ENCODE measurements at places on chromosomes 6 and 20.

DNA sequence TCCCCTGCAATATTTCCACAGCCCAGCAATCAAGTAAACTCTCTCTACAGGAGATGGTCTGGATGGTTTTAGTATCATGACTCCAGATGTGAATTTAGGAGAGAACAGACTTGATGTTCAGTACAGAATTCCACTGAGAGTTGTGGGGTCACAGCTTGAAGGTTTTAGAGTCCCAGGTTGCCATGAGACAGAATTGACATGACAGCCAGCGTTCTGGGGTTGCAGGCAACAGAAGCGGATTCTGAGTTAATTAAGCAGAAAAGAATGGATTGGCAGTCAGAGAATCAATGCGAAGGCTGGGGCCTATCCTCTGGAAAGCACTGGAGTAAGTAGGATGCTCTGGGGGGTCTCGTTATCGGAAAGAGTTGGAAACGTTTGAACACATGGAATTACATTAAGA, 2.4 kb upstream of the KIAA1755 start:
- no peak for DNase-seq

- DNase-seq: no peak
Measured at GRCh38 chr6:108359901-108360882, 65.3 kb downstream of the AFG1L start.

- no peak for DNase-seq
Measured at GRCh38 chr6:38573801-38574395, 65.8 kb downstream of the BTBD9 start.

DNA sequence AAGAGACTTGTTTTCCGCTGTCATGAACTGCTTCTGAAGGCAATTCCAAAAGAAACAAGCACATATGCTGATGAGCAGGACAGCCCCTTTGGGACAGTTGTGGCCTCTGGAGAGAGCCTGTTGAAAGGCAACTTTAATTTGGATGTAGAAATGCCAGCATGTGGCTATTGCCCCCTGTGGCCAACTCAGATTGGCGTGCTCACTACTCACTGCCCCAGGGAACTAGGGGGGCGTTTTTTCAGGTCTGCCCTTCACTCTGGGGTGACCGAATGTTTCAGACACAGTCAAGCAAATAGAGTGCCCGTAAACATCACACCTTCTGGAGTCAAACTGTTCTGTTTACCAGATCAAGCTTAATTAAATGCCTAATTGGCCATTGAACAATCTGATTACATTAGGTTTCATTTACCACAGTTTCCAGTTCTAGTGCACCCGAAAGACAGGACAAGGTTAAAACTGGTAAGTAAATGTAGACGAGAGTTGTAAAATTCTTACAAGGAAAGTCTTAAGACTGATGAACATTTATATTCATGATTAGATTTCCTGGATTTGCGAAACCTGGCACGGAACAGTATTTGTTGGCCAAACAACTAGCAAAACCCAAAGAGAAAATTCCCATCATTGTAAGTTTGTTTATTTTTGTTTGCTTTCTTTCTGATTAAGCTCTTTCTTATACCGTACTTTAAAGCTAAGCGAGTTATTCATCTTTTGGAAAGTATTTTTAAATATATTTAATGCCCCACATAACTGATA, 75.9 kb upstream of the SYNJ2 start:
- DNase-seq: no peak

DNA sequence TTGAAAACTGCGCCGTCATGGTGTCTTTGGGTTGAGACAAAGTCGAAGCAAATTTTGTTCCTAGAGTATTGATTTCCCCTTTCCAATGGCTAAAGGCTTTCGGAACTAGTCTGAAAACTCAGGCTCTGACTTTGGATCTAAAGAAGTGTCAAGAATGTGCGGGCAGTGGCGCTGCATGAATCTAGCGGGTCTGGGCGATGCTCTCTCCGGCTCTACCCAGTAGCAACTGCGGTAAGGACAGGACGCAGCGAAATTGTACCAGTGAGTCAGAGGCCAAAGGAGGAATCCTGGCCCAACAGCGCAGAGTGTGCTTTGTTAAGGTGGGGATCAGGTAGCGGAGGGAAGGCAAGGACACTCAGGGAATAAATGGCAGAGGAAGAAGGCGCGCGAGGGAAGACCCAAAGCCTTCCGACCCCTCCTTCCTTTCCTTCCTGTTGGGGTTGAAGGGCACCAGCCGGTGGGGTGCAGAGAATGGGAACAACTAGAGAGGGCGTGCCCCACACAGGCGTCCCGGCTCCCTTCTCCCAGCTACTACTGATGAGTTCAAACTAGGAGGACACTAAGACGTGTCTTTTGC, 32.1 kb downstream of the HLA-F start:
- DNase-seq: no peak

DNA sequence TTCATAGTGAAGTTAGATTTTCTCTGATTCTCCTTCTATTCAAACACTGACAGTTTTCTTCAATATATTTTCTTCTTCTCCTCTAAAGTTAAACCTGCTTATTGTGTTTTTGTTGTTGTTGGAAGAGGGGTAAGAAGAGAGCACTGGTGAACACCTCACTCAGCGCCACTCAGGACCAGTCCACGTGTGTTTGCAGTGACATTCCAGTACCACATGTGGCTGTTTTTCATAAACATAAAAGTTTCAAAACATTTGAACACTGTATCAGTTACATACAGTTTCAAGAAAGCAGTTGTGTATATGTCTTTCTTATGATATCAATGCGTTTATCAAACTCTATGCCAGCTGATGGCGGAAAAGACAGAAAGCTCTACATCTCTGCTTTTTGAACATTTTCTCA, 86.7 kb downstream of the HMGCLL1 start:
- no peak for DNase-seq

GRCh38 chr20:39829256-39829655, 859.8 kb downstream of the MAFB start:
- no peak for DNase-seq

- DNase-seq: no peak
Measured at GRCh38 chr20:46541229-46541935, 9.1 kb downstream of the OCSTAMP start.

DNA sequence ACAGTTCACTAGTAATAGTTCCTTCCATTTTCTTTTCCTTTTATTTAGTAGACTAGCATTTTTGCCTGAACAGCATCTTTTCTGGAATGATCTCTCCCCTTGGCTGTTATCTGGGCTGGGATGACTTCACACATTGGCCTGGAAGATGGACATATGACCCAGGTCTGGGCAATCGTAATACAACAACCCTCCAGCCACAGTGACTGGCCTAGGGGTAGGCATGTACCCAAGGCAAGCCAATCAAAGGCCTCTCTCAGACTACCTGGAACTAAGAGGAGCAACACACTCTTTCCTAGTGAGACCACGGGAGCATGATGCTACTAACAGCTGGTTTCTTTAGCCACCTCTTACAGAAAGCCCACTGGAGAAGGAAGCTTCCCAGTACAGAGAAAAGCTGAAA, 252.2 kb downstream of the GMPR start:
- no peak for DNase-seq

DNA sequence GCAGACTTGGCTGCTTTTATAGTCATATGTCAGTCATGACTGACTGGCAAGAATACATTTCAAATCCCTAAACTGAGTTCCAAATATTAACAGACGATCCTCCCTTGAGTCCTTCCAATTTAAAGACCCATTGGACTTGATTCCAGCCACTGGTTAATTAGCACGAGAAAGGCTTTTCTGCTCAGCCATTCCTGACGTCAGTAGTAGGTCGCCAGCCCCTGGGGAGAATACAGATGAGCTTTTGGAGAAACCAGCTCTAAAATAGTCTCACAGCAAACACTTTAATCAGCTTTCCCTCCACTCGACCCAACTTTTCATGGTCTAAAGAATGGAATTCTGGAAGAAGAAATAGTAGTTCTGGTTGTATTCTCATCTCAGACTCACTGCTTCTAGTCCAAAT, 91.6 kb downstream of the SLC22A3 start:
- no peak for DNase-seq

DNA sequence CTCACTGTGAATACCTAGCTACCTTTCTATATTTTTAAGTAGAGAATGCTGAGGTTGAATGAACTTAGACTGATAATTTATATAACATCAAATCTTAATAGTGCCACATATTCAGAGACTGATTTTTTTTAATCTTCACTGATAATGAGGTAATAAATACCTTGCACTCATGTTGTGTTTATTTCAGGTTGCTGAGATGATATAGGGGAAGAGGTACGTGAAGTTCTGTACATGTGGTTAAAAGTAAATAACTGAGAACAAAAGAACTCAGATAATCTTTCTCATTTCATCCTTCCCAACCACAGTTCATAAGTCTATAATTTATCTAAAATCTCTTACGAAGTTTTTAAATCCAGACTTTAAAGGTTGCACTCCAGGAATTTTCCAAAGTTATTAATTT, 6.4 kb downstream of the NHSL1 start:
- no peak for DNase-seq

DNA sequence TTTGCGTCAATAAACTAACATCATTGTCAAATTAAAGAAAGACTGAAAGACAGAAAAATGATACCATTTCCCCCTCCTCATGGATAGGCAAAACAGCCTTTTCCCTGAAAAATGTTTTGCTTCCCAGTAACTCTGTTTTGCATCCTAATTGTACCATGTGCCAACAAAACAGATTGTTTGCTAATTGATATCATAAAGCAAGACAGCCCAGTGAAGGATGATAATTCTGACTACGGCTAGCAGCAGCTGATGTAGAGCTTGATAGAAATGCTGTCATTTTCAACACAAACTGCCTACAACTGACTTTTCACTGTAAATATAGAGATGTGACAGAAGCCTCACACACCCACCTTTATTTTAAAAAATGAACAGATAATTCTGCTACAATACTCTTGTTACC, 1061.6 kb downstream of the HACE1 start:
- no peak for DNase-seq

DNA sequence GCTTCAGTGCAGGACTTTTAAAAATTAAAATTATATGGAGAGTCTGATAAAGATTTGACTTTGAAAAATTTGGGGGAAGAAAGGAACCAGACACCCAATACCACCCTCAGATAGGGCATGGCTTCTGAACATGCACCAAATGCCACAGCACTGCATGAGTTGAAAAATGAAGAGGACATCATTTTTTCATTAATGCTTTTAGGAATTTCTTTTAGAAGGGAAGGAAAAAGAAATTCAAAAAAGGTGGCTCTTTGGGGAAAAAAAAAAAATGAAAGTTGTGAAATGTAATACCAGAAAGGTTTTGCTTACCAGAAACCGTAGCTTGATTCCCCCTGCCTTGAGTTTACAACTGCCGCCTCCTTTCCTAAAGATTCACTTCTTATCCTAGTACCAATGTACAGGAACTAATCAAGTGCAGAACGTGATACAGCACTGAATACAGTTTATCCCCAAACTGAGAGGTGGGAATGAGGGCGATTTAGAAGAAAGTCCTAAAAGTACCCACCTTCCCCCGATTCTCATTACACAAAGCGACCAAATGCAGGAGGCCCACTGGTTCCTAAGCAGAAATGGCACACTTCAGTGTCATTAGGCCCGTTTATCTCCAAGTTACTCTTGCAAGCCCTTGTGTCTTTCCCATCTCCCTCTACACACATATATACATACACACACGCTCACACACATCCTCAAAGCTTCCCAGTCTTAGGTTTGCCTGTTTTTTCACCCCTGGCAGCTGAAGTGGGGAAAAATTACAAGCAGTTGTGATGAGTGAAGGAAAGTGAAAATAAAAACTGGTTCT, 2.8 kb downstream of the PPP1R10 start:
- DNase-seq: no peak

- DNase-seq: no peak
Measured at GRCh38 chr20:25471020-25471419, 63.5 kb downstream of the GINS1 start.

- DNase-seq: no peak
Measured at GRCh38 chr20:62880935-62881661, 19.5 kb upstream of the TCFL5 start.

GRCh38 chr6:37938909-37939308, 119.4 kb downstream of the ZFAND3 start:
- no peak for DNase-seq

DNA sequence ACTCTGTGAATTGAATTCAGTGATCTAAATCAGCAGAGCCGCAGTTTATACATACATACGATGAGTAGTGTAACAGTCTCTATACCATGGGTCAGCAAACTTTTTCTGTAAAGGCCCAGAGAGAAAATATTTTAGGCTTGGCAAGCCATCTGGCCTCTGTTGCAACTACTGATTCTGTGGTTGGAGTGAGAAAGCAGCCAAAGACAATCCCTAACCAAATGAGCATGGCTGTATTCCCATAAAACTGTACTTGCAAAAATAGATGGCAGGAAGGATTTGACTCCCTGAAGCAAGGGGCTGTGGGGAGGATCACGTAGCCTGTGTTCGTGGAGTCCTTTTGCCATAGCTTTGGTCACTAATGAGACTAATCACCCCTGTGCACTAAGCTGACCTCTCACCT, 17.9 kb upstream of the MOCS1 start:
- no peak for DNase-seq

- DNase-seq: peak; percentile 92
Measured at GRCh38 chr6:36755435-36756348, 58.1 kb downstream of the RAB44 start.

DNA sequence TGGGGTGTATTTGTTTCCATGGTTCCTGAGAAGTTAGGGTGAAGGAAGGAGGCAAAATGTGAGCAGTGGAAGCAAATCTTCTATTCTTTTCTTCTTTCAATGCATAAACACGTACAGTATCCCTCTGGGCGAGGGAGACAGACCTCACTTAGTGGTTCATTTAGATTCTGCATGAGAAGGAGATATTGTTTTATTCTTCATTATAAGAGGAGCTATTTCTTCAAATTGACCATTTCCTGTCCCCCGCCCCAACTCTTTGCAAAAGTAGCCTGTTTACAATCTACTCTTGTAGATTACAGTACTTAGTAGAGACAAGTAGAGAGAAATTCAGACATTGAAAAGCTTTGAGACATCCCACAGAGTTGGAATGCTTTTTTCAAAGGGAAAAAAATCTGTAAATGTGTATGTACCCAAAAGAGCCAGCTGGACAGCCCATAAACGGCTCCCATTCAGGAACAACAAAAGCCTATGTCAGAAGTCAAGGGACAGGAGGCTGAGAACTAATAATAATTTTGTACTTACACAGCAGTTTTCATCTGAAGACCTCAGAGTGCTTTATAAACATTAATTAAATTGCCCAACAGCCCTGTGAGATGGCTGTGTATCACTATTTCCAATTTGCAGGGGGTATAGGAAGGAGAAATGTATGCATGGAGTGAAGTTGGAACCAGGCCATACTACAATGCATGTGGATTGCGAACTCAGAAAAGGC, 23.9 kb downstream of the CD83 start:
- no peak for DNase-seq

DNA sequence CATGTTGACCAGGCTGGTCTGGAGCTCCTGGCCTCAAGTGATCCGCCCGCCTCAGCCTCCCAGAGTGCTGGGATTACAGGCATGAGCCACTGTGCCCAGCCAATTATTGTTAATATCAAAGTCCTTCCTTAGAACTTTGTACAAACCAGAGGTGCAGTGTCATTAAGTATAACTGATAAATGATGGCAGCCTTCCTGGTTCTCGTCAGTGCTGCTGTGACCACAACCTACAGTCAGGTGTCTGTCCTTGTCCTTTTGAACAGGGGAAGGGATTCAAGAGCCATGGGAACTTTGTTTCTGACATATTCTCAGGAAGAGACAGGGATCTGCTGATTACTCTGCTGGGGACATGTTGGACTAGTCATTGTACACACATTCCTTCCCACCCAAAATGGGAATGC, 103.2 kb upstream of the TIAM2 start:
- DNase-seq: no peak

GRCh38 chr20:38219006-38219950, 41.3 kb downstream of the KIAA1755 start:
- no peak for DNase-seq

GRCh38 chr6:100336876-100337275, 127.8 kb downstream of the SIM1 start:
- DNase-seq: no peak

- no peak for DNase-seq
Measured at GRCh38 chr6:96645106-96645505, 82.2 kb downstream of the FHL5 start.

Data from CD4-positive, alpha-beta T cell treated with Interleukin-15 for 4 hours (primary cell).